ENCODE measurements at places on chromosomes 13 and 19.

DNA sequence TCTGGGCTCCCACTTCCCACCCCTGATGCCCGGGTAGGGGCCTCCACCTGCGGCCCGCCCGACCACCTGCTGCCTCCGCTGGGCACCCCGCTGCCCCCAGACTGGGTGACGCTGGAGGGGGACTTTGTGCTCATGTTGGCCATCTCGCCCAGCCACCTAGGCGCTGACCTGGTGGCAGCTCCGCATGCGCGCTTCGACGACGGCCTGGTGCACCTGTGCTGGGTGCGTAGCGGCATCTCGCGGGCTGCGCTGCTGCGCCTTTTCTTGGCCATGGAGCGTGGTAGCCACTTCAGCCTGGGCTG lies 7.9 kb downstream of the DBP start:
- DNase-seq = no peak

- DNase-seq = no peak
Measured at GRCh38 chr13:61779456-61779855, 363.8 kb upstream of the PCDH20 start.

DNA sequence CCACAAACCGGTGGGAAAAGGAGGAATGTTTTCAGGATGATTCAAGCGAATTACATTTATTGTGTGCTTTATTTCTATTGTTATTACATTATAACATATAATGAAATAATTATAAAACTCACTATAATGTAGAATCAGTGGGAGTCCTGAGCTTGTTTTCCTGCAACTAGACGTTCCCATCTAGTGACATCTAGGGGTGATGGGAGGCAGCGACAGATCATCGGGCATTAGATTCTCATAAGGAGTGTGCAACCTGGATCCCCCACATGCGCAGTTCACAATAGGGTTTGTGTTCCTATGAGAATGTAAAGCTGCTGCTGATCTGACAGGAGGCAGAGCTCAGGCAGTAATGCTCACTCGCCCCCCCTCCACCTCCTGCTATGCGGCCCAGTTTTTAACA lies 54.5 kb downstream of the SPTBN4 start:
- no peak for DNase-seq

- no peak for DNase-seq
Measured at GRCh38 chr19:46488551-46488950, 7.1 kb downstream of the PNMA8B start.

DNA sequence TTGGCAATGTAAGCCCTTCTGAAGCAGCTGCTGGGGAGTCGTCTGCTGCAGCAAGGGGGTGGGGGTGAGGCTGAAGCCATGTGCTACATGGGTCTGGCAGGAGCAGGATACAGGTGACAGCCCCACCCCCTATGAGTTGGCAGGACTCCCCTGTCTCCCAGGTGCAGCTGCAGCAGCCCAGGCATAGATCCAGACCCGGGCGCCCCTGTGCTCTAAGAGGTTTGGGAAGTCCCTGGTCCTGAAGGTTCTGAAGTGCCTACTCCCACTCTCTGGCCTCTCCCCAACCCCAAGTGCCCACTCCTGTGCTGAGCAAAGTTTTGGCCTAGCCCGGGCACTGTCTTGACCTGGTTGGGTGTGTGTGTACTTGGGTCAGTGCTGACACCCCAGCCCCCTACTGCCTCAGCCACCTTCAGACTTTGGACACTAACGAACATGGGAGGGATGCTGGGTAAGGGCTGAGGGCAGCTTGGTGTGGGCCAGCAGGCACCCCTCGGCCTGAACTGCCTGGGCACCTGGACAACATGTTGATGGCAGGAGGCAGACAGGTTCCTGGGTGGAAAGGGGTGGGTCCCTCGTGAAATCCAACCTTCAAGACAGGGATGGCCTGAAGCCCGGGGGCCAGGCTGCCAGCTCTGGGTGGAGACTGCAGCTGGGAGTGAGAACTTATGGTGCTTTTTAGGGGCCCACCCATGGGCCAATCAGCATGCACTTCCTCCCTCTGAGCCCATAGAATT lies 54.1 kb upstream of the SLITRK6 start:
- DNase-seq = no peak

DNA sequence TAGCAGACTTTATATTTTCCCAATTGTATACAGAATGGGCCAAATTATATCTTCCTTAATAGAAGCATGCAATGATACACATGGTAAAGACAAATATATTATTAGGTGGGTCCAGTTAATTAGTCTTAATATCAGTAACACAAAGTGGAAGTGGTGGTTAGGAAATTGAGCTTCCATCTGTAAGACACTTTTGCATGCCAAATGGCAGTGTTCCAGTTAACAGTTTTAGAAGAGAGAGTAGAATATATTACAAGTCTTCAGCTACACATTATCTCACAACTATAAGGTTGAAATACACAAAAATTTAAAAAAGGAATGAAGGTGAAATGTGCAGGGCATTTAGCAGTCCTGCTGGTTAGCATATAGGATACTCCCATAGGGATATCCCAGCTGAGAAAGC lies 536.5 kb downstream of the PCDH9 start:
- no peak for DNase-seq

DNA sequence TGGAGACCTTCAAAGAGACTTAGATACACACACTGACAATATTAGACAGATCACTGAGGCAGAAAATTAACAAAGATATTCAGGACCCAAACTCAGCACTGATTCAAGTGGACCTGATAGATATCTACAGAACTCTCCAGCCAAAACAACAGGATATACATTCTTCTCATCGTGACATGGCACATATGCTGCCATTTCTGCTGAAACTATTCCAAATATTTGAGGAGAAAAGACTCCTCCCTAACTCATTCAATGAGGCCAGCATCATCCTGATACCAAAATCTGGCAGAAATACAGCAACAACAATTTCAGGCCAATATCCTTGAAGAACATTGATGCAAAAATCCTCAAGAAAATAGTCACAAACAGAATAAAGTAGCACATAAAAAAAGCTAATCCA lies 53.3 kb downstream of the TRPC4 start:
- DNase-seq = no peak

- no peak for DNase-seq
Measured at GRCh38 chr19:19425170-19425875, 19.8 kb downstream of the GATAD2A start.

DNA sequence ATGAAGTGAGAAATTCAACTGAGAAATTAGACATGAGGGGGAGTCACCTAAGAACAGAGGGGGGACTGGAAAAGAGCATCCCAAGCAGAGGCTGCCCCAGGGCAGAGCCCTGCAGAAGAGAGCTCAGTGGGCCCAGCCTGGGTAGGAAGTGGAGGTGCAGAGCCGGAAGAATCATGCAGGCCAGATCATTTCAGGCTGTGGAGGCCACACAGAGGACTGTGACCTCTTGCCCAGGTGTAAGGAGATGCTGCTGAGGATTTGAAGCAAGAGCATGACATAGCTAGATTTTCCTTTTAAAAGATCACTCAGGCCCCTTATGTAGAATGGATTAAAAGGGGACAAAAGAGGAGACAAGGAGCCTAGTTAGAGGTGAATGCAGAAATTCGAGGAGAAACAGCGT lies 63.9 kb upstream of the SPATA13 start:
- DNase-seq = no peak

DNA sequence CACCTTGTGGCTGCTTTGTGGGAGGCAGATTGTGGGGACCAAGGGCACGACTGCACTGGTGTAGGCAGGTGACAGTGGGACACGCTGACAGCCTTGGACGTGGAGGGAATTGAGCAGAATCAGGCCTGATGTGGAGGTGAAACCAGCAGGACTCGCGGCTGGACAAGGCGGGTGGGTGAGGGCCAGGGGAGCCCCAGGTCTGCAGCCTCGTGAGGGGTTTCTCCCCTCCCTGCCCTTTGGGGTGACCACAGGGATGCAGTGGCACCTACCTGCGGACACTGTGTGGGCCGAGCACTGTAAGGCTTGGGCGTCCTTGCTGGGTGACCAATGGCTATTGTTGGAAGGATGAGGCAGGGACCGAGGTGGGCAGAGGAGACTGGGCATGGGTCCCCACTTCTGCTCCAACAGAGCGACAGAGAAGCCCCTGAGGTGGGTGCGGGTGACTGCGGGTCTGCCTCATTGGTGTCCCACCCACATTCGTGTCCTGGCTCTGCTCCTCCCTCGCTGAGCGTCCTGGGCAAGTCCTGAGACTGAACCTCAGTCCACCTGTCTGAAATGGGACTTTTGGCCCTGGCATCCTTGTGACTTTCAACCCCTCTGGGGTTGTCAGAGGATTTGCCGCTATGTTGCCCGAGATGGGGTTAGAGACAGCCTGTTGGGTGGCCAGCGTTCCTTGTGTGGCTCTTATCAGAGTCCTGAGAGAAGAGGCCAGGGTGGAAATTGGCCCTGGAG lies 30.5 kb downstream of the DNM2 start:
- DNase-seq = no peak

DNA sequence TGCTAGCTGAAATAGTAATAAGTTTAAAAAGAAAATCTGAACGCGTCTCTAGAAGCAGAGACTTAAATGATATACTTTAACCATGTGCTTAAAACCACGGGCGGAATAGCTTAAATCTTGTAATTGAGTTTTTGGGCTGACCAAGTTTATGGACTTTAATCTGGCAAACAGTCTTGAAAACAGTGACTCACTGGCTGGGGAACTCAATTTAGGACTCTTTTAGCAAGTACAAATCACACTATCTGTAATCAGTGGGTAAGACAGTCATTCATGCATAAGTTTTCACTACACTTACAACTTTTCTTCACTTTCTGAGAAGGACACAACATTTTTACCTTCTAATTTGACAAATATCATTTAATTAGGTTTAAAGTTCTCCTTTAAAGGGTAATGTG lies 26.8 kb downstream of the ZNF627 start:
- no peak for DNase-seq

DNA sequence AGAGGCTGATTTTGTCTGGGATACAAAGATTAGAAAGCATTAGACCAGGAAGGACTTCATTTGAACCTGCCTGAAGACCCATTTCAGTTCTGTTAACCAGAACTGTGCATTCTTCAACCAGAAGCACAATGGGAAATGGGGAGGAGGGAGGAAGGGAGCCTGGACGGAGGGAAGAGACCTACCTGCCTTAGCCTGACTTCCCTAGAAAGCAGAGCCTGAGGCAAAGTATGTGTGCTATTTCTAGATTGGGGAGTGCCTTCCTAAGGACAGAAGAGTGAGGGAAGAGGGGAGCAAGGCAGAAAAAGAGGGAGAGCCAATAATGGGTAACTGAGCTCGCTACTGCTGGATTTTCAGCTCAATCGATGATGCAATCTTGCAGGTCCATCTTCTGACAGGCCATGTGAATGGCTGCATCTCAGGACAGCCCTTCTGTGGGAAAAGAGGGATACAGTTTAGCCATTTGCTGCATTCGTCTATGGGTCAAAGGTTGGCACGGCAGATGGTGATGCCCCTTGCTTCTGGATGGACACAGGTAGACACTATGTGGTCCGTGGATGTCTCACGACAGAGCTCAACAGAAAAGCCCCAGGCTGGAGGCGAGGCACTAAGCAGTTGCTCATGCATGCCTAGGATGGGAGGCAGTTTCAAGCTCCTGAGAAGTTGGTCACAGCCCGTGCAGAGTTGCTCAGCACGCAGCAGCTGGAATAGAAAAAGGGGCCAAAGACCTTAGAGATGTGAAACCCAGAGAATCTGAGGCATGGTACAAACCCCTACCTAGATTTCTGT lies 78.8 kb upstream of the UBL3 start:
- no peak for DNase-seq

DNA sequence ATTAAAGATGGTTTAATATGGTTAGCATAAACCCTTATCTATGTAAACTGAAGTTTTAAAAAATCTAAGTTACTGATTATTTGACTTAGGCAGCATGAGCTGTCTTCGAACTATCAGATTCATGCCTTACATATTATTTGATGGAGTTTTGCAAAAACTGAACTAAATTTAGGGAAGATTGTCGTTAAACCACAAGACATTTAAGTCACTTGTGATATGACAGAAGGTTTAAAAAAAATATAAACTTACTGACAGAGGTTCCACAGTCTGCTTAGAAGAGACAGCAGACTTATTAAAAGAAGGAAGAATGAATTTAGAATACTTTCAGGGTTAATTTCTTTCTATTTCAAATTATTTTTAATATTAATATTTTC lies 110.9 kb upstream of the FRY start:
- DNase-seq = no peak

DNA sequence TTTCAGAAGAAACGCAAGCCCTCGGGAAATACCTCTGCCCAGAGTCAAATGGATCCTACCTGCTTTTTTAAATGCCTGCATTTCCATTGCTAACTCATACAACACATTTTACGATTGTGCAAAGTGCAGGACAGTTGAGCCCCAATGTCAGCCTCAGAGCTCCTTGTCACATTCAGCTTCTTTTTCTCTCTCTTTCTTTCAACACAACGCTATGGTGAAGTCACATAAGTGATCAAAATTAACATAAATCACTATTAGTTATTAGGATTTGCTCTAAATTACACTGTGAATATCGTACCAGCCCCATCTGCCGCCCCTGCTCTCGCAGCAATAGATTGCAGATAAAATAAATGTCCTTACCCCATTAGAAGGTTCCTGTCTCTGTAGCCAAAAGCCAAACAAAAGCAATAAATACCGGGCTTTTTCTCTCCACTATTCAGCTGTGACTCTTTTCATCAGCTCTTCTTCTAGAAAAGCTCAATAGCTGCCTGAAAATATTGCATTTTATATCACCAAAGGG lies 8.8 kb downstream of the POU4F1 start:
- no peak for DNase-seq

DNA sequence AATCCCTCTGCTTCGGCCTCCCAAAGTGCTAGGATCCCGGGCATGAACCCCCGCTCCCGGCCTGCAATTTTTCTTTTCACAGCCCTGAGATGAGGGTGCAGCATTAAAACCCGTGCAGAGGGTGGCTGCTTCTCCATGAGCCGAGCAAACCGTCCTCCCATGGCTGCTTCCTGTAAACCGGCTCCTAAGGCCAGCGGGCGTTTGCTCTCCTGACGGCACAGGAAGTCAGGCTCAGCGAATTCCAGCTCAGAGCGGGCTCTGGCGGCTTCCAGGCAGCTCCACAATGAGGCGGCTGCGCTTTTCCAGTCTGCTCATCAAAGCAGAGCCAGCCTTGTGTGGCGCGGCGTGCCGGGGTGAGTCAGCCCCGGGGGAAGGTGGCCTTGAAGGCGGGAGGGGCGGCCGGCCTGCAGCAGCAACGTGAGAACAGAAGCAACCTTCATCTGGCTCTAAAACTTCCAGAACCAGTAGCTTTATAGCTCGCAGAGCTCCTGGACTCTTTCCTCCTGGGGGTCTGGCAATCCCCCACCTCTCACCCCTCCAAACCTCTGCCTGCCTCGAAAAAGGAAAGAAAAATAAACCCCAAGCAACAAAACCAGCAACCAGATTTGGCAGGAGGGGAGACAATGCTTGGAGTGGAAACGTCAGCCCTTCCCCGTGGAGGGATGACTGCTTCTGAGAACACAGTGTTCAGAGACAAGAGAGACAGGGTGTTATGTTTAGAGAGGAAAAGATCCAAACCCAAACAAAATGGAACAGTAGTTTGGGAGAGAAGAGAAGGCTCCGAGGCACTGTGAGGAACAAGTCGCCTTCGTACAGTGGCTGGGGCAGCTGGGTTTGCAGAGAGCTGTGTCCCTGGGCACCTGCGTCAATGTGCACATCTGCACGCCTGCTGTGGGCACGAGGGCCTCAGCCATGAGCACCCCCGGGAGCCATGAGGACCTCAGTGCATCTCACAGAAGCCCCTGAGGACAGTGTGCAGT lies 67.8 kb downstream of the GADD45B start:
- DNase-seq = peak; percentile 97
